T-helper 1 cell (primary cell): ENCODE measurements at places on chromosomes 5 and 9.

DNA sequence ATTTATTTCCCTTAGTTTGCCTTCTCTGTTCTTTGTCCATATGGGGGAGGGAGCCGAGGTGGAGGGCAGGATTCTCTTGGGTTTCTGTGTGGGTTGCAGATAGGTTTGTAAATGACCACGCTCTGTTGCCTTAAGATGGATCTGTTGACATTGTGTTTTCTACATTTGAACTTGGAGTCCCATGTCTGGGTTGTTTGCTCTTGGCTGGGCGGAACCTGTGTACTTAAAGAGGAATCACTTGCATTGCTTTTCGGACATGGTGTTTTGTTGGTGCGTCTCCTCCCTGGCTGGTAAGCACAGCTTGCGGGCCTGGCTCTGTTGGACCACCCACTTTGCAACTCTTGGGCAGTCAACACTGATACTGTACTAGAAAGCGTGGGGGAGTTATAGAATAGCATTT lies 45.9 kb downstream of the EHMT1 start:
- no peak for DNase-seq

GRCh38 chr9:119003201-119003611 lies 366.0 kb downstream of the BRINP1 start:
- no peak for DNase-seq

GRCh38 chr9:77944556-77945243 lies 86.9 kb downstream of the GNAQ start:
- DNase-seq: no peak

GRCh38 chr5:180909782-180910181 lies 10.8 kb downstream of the BTNL8 start:
- no peak for DNase-seq

GRCh38 chr5:43386960-43387362 lies 25.2 kb downstream of the CCL28 start:
- DNase-seq: no peak

DNA sequence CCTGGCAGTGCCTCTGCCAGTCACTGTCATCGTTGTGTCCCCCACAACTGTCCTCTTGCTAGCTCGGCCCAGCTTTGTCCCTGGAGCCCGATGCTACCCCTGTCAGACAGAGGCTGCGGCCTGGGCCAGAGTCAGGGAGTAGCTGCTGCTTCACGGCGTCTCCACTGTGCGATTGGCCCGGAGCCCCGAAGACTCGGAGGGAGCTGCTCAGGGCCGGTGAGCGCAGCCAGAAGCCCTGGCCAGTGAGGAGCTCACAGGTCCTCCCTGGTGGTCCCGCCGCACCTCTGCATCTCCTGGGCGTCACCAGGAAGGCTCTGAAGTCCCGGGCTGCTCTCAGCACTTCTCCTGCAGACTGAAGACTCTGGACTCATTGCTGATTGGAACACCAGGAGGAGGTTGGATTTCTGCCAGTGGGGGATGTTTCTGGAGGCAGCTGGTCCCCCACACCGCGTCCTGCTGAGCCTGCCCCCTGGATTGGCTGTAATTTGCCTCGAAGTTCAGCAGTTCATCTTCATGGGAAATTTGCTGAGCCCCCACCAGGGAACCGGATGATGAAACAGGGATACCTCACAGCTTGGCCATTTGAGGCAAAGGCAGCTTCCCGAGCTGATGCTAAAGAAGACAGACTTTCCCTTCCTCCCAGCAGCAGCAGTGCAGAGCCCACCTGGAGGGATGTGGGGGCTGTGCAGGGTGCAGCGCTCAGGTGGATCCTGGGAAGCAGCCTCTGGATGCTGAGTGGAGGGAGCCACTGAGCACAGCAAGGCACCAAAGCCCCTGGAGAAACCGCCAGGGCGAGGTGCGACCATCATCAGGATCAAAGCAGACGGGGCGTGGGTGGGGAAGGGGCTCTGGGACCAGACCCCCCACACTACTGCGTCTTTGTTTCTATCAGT lies 45.6 kb downstream of the USP20 start:
- DNase-seq: no peak

DNA sequence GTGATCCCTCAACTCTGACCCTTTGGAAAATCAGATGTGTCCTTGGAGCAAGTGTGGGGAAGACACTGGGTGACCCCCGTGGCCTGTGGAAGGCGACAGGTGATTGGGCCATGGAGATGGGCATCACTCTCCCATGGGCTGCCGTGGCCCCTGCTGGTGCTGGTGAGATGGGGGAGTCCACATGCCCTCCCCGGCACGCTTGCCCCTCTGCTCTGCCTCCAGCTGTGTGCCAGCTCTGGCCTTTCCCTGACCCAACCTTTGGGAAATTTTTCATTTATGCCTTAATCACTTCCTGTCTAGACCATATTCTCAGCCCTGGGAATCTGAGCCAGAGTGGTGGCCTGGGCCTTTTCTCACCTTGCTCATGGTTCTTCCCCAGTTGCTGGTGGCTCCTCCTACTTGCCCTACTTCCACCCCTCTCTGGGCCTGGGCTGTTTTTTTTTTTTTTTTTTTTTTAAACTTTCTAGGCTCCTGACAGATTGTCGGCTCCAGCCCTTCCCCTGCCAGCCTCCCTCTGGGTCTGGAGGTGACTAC lies 56.6 kb downstream of the RGS3 start:
- peak; percentile 55 for DNase-seq

GRCh38 chr5:64615895-64616294 lies 74.4 kb upstream of the SHISAL2B start:
- DNase-seq: no peak

- no peak for DNase-seq
Measured at GRCh38 chr5:131496400-131496713, 138.7 kb downstream of the RAPGEF6 start.

DNA sequence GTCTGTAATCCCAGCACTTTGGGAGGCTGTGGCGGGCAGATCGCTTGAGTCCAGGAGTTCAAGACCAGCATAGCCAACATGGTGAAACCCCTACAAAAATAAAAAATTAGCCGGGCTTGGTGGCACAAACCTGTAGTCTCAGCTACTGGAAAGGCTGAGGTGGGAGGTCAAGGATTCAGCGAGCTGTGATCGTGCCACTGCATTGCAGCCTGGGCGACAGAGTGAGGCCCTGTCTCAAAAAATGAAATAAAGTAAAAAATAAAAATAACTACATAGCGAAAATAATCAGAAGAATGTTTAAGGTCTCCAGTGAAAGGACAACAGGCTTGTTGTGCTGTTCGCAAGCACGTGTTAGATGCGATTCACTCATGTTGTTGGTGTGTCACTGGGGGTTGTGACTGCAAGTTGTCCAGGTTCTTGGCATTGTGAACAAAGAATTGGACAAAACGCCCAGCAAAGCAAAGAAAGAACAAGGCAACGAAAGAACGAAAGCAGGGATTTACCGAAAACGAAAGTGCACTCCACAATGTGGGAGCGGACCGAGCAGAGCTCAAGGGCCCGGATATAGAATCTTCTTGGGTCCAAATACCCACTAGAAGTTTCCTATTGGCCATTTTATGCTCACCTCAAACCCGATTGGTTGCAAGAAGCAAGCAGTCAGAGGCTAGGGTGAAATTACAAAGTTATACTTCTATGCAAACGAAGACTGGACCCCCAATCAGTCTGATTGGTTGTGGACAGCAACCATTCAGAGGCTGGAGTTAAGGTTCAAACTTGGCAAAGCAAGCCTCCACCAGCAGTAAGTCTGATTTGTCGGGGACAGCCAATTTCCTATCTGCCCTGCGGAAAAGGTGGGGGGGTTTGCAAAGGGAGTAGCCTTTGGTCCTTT lies 844 bp upstream of the MCCC2 start:
- DNase-seq: no peak

DNA sequence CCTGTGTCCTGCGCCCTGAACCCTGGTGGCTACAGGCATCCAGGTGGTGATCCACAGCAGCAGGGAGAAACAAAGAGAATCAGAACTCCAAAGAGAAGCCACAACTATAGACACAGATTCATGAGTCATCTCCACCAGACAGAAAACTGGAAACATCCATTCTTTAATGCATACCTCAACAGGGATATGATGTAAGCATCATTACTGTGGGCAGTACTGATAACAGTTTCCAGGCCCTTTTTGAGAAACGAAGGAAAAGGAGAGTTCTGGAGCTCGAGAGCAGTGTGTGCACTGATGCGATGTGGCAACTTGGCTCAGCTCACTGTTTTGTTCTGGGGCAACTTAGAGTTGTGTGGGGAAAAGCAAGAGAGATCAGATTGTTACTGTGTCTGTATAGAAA lies 215.6 kb upstream of the ADAMTS16 start:
- no peak for DNase-seq

DNA sequence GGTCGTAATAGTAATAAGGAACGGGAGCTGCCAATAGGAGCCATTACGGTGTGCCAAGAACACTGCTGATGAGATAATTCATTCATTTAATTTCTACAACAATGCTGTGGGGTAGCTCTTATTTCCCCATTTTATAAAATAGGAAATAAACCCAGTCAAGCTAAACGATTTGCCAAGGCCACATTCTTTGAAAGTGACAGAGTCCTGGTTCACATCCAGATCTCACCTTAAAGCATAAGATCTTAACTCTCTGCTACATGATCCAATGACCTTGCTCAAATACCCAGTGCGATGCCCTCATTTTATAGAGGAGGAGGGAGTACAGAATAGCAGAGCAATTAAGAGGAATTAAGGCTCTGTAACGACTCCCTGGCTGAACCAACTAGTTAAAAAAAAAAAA lies 5.0 kb downstream of the PDE6A start:
- no peak for DNase-seq

GRCh38 chr5:139708877-139709581 lies 60.9 kb downstream of the CXXC5 start:
- DNase-seq: no peak

- no peak for DNase-seq
Measured at GRCh38 chr5:21195145-21195544, 1207.1 kb upstream of the CDH18 start.

DNA sequence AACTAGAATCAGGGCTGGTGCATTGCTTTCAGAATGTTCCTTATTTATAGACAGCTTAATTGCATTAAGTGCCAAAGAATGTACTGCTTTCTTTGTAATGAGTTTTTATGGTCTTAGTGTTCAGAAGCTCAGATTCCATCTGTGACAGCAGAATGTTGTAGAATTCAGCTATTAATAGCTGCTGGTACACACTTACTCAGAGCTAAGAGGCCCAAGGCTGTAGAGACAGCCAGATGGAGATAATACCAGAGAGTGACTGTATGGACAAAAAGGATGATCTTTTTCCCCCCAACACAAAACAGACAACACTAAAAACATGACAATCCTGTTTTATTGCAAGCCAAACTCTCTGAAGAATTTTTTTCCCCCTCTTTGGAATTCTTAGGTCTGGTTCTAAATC lies 50.2 kb downstream of the PPP2R2B start:
- no peak for DNase-seq

- no peak for DNase-seq
Measured at GRCh38 chr5:159891371-159891770, 24.9 kb upstream of the ADRA1B start.

- DNase-seq: no peak
Measured at GRCh38 chr5:95895251-95895650, 66.4 kb downstream of the ELL2 start.

- DNase-seq: no peak
Measured at GRCh38 chr9:98530806-98531386, 177.8 kb downstream of the GABBR2 start.

DNA sequence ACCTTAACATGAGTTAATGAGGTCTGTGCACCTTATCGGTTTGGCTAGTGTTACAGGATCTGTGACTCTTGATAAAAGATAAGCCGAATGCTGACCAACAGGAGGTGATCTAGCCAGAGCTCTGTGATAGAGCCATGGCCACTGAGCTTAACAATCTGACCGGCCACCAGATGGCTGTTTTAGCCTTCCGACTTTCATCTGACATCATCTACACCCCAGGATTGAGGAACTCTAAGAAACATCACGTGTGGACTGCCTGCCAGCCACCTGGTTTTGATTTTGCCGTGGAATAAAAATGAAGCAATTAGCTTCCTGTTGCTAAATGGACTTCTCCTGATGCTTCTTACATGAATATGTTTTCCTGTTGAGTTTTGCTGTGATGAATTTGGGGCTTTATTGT lies 281.3 kb downstream of the CEMIP2 start:
- no peak for DNase-seq

DNA sequence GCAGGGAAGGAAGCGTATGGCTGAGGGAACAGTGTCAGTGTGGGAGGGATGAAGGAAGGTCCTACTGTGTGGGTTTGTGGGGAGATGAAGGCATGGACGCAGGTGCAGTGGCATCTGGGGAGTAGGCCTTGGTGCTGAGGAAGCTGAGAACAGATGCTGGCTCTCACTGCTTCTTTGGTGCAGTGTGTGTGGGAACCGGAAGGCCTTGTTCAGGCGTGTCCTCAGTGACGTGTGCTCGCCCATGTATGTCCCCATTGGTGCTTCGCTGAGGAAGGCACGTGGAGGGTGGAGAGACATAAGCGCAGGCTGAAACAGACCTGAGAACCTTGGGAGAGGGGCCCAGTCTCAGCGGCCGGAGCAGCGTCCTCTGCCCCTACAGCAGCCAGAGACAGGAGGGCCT lies 18.7 kb downstream of the ADAMTS13 start:
- no peak for DNase-seq

DNA sequence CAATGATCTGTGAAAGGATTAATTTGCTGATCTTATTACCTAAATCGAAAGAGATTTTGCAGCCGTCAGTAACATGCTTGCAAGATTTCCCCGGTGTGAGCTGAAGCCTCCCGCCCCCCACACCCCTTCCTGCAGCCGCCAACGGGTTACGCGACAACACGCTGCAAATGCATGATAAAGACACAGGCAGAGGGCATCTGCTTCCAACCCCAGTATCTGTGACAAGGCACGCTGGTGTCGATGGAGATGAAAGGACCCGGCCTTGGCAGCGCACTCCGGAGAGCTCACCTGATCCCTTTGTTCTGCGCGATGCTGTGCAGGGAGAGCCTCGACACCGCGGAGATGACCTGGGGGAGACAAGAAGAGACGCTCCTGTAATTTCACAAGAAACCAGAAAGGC lies 122.9 kb upstream of the SARDH start:
- DNase-seq: no peak

- DNase-seq: no peak
Measured at GRCh38 chr5:93890657-93891056, 149.3 kb upstream of the POU5F2 start.

- DNase-seq: no peak
Measured at GRCh38 chr9:16257604-16258003, 612.9 kb downstream of the BNC2 start.

DNA sequence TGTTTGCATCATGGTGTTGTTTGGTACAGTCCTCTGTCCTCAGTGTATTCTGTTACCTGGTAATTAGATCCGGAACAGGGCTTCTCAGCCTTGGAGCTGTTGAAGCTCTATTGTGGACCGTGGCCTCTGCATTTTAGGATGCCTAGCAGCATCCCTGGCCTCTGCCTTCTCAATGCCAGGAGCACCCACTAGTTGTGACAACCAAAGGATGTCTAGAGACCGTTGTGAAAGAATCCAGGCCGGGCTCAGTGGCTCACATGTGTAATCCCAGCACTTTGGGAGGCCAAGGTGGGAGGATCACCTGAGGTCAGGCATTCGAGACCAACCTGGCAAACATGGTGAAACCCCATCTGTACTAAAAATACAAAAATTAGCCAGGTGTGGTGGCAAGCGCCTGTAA lies 159.6 kb downstream of the CACNA1B start:
- DNase-seq: no peak

- no peak for DNase-seq
Measured at GRCh38 chr5:14101922-14102321, 41.2 kb upstream of the TRIO start.
